ENCODE measurements at places on chromosomes 6 and 20.

- no peak for DNase-seq
These were observed 97.5 kb upstream of the ZBTB24 start for GRCh38 chr6:109580519-109580918.

GRCh38 chr6:143564484-143565017 lies 53.0 kb upstream of the FUCA2 start:
- DNase-seq: no peak

DNA sequence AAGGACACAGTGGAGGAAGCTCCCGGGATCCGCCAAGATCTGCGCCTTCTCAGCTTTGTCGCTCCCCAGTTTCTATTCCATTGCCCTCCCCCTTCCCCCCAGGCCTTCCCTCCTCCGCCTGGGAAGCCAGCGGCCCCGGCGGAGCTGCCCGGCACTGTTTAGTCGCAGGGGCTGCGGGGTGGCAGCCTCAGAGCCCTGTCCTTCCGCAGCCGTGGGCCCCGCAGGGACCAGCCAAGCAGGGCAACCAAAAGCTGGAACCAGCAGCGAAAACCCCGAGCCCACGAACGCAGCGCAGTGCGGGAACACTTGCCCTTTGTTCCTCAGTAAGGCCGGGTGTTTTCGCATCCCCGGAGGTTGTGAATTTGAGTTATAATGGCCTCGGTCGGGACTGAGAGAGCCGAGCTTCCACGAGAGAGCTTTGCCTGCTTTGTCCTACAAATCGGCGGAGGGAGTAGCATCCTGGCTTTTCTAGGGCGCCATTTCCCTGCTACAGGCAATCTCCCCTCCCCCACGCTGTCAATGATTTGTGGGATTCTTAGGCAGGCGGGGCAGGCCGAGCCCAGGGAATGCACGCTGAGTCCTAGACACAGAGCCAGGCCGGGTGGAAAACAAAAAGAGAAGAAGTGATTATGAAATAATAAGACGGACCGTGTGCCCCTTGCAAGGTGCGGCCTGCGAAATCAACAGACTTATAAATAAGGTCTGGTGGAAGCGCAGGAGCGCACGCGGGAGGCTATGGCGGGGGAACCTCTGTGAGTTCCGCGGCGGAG lies 4.0 kb upstream of the TUBB2B start:
- peak; percentile 85 for DNase-seq

- DNase-seq: no peak
These were observed 10.7 kb downstream of the PXMP4 start for GRCh38 chr20:33709398-33709797.

DNA sequence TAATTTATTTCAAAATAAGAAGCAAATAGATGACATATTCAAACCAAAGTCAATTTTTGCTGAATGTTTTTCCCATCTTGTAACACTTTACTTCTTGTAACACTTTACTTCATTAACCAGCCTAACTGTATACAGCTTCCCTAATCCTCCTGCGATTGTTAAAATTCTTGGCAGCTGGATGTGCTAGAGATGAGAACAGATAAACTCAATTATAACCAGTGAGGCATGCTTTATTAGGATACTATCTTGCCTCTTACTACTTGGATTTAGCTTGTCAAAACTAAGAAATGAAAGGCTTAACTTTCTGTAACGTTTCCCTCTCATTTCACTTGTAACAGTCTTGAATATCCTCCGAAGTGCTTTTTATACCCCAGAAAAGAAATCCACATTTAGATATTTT lies 94.1 kb upstream of the BMP5 start:
- no peak for DNase-seq

- no peak for DNase-seq
These were observed 96.4 kb upstream of the MRPS10 start for GRCh38 chr6:42313941-42314570.

- no peak for DNase-seq
These were observed 94.2 kb downstream of the WASF1 start for GRCh38 chr6:110085285-110085684.

DNA sequence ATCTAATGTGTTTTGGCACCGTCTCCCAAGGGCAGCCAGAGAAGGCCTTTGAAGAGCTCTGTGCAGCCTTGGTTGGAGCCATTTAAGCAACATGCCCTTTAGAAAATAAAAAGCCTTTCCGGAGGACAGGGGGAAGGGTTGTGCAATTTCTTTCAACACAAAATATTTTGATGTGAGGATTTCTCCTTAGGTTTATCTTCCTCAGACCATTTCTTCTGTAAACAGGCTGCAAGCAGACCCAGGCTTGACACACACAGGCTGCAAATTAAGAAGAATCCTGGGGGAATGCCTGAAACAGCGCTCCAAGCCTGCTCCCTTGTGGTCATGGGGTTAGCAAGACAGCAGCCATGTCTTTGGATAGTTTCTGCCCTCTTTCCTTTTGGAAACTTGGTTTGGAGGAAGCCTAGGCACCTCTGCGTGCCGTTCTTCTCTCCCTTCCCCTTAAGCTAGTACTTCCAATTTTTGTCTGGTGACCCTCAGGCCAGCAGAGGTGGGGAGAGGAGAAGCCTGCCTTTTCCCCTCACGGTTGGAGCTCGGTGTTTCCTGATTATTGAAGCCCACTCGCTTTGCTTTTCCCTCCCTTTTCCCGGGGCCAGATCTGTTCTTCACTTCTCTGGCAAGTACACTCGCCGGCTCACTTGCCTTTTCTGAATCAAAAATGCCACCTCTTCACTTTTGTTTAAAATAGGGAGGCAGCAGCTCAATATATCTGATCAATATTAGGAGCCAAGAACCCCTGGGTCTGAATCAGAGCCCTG lies 39.6 kb upstream of the NOX3 start:
- DNase-seq: peak; percentile 38

- DNase-seq: no peak
These were observed 60.0 kb upstream of the ZNF831 start for GRCh38 chr20:59103573-59103972.

GRCh38 chr6:45714741-45715507 lies 300.7 kb downstream of the CLIC5 start:
- DNase-seq: peak; percentile 95

- DNase-seq: no peak
These were observed 97.3 kb upstream of the STXBP5 start for GRCh38 chr6:147106759-147107401.

GRCh38 chr6:162211022-162211421 lies 516.5 kb downstream of the PRKN start:
- DNase-seq: no peak

- no peak for DNase-seq
These were observed 492.9 kb downstream of the PHF3 start for GRCh38 chr6:64128301-64129024.

GRCh38 chr6:54891536-54891935 lies 45.0 kb downstream of the FAM83B start:
- DNase-seq: no peak

DNA sequence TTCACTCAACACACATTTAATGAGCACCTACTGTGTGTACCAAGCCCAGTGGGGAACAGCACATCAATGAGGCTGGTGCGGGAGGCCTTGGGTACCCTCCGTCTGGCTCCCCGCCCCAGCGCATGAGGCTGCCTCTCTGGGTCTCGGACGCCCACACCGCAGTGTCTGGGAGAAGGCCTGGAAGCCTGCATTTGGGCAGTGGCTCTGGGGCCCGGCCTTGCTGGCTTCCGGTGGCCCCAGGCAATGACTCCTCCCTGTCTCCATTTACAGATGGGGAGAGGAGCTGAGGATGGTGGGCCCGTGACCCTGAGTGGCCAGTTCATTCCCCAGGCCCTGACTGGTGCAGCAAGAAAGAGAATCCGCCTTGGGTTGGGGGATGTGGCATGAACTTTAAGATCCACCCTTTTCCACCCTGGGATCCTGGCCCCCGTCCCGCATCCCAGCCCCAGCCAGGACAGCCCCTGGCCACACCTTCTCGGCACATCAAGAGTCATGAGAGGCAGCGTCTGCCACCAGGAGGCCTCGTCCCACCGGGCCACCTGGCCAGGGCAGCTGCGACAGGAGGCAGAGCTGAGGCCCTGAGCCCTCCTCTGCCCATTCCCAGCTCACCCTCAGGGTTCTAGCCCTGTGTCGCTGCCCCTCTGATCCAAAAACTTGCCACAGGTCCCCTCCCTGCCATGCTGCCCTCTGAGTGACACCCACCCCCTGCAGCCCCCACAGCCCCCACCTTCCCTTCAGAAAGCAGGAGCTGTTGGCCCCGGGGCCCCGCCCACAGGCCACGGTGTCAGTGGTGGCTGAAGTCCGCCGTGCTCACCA lies 17.5 kb upstream of the MRGBP start:
- no peak for DNase-seq

GRCh38 chr20:61953037-61954021 lies 112.4 kb downstream of the TAF4 start:
- no peak for DNase-seq

- no peak for DNase-seq
These were observed 63.0 kb downstream of the HIVEP1 start for GRCh38 chr6:12075067-12075563.

DNA sequence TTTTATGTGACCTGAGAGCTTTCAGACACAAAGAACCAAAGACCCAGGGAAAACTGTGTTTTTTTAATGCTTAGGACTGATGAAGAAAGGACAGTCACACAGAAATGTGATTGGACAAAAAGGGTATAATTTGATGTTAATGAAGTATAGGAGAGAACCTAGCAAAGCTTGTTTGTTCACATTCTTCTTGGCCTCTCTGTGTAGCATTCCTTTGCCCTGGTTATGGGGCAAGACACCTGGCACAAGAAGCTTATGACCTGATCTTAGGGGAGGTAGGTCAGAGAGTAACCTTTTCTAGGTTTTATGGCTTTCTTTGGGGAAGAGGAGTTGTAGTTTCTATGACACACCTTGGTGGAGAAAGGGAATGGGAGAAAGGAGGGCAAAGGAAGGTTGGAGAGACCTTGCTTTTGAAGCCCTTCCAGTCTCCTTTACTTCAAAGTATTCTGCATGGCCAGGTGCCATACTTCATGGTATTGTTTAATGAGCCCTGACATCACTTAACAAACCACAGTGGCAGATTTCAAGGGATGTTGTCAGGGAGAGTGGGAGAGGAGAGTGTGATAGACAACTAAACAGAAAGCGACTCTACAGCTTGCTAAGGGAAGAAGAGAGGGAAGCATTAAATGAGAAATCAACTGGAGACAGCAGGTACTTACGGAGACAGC lies 701.8 kb upstream of the FLRT3 start:
- DNase-seq: no peak

DNA sequence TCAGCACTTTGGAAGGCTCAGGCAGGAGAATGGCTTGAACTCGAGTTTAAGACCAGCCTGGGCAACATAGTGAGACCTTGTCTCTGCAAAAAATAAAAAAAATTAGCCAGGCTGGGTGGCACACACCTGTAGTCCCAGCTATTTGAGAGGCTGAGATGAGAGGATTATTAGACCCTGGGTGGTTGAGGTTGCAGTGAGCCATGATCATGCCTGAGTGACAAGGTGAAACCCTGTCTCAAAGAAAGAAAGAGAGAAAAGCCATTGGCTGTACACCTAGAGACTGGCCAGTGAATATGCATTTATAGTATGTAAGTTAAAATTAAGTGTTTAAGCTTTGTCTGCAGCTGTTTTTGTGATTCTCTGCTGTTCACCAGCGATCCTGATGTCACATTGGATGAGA lies 6.1 kb downstream of the RBCK1 start:
- DNase-seq: no peak

- DNase-seq: no peak
These were observed 356.9 kb downstream of the CDKAL1 start for GRCh38 chr6:20891161-20891560.

GRCh38 chr20:2640260-2640659 lies 12.2 kb upstream of the NOP56 start:
- DNase-seq: no peak

DNA sequence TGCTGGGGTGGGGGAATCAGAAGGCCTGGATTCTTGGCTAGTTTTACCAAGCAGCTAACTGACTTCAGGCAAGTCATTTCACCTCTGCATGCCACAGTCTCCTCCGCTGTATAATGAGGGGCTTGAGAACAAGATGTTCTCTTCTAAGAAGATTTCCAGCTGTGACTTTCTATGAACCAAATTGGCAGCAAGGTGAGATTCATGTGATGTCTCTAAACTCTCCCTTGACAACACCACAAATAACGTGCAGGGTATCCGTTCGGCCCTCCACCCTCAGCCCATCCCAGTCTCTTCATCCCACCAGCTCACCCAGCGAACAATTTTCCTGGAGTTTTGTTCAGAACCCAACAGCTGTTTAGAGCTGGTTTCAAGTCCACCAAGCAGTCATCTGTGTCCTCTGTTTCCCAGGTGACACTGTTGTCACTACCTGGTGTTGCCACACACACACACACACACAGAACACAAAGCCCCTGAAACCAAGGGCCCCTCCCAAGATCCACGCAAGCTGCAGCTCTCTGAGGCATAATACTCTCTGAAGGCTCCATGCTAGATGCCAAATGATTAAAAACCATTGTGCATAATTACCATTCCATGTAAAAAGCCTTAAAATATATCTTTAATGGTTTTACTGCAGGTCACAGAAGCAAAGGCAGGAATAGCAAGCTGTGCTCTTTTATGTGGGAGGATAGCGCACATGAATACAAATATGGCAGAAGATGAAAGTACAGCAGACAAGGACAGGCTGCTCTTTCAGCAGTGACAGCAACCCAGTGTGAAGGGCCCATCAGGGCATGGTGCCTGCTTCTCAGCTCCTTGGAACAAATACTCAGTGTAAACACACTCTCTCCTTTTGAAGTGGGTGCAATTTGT lies 48.2 kb downstream of the ARHGAP18 start:
- peak; percentile 57 for DNase-seq

DNA sequence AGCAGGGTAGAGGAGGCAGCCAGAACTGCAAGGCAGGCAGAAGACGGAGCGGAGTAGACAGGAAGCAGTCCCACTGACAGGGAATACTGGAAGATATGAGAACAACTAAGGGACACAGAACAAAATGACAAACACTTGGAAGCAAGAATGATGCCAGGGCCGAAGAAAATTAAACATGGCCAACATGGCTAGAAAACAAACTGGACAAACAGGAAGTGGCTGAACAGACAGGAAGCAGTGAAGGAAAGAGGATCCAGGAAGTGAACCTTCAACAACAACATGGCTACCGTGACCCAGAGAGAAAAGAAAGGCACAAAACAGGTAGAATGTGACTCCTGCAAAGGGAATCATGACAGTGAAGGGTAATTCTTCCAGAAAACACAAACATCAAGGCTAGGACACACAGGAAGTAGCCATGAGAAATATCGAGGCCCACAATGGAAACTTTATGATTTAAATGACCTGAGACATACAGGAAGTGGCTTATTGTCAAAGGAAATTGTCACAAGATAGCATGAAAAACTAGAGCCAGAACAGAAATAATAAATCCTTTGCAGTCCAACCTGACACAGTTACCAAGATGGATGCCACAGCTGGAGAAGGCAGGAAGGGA lies 9.1 kb downstream of the COL11A2 start:
- no peak for DNase-seq

GRCh38 chr6:54307439-54307910 lies 766 bp upstream of the TINAG start:
- DNase-seq: no peak

DNA sequence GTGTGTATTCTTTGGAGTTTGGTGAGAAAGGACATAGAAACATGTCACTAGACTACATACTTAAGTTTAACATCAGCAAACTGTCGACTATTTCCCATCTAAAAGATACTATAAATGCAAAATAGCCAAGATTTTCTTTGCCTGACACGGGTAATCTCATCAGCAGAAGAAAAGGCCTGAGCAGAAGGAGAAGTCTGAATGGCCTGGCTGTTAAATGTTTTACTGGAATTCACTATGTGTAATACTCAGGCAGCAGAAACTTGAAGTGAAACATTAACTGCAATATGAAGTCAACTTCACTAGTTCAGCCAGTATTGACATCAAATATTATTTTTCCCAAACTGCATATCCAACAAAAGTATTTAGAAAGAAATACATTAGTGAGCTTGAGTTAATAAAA lies 6.4 kb upstream of the DSE start:
- no peak for DNase-seq

Measured in pons (tissue), 1 donor.